ENCODE measurements at places on chromosomes 4 and X. TPM values are rescaled to one million over a fixed set of nuclear protein-coding genes. Genes with fewer than 3 reads are reported as not detected.
A peak's percentile ranks its signal among the peaks of the same experiment; 100 is the strongest.

DNA sequence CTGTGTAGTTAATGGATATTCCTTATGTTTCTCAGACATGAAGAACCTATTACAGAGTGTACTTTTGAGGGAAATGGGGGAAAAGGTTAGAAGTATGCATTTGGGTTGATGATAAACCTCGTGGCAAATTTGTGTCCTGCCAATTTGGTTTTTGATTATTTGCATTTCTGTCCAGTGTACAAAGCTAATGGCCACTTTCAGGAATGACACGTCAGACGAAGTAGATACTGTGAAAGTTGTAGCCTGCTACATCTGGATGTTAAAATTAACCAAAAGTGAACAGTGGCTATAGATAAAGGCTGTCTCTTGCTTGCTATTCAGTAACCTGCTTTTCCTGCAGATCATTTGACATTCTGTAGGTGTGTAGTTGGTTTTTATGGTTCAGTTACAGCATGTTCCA is 1.0 kb downstream of the PRDX4 start:
- H3K4me1 ChIP-seq = no peaks in the 10 kb centered on the region
- peak overlapping the region; percentile 78 for H3K27ac ChIP-seq
- H3K4me3 ChIP-seq = peak overlapping the region; percentile 74
- DNase-seq = no peak

DNA sequence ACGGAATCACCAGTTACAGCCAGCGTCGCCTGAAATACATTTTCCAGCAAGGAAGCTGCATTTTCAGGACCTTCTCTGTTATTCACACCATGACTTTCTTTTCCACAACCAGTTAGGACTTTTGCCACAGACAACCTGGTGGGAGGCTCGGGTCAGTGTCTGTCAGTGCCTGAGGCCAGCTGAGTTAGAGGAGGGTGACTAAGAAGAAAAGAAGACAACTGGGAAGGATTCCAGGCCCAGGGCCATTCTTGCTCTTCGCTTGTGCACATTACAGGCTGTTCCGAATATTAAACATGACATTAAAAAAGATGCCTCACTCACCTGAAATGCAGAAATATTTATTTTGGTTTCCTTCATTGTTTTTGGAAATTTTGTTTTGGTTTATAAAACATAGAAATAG is 21.4 kb upstream of the CENPU start:
- H3K27me3 ChIP-seq = no peaks in the 10 kb centered on the region
- H3K27ac ChIP-seq = peak overlapping the region; percentile 80
- H3K4me1 ChIP-seq = peaks cover 63% of the 10 kb centered on the region

DNA sequence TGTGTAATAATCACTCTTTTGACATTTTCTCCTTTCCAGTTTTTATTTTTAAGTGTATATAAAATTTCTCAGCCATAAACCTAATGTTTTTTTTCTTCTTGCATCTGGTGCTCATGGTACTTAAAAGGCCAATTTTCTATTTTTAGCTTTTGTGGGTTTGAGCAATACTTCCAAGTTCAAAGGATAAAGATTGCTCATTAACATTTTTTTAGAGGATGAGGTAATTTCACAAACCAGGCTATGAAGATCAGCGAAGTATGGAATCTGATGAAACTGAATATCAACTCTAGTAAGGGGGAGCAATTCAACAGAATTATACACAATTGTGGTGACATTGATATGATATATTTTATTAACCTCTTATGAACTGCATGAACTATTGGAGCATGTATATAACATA is 25.8 kb upstream of the KLHL34 start:
- no peak overlapping the region for H3K27ac ChIP-seq
- no peaks in the 10 kb centered on the region for H3K27me3 ChIP-seq
- no peaks in the 10 kb centered on the region for H3K36me3 ChIP-seq
- no peak for DNase-seq

DNA sequence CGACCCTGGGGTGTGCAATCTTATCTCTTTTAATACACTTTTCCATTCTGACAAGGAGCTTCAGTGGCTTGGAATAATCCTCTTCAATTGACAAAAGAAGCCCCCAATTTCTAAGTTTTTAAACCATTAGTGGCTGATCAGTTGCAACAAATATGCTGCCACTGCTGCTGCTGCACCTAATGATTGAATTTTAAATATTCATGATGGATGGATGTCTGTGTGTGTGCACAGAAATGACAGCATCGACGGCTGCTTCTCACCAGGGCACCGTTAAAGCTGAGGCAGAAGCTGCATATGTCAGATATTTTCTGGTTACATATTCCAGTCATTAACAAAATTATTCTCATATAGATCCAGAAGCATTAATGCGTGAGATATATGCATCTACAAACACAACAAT is 182.4 kb downstream of the MGST2 start:
- H3K36me3 ChIP-seq = no peaks in the 10 kb centered on the region
- no peak overlapping the region for H3K4me3 ChIP-seq
- DNase-seq = no peak

DNA sequence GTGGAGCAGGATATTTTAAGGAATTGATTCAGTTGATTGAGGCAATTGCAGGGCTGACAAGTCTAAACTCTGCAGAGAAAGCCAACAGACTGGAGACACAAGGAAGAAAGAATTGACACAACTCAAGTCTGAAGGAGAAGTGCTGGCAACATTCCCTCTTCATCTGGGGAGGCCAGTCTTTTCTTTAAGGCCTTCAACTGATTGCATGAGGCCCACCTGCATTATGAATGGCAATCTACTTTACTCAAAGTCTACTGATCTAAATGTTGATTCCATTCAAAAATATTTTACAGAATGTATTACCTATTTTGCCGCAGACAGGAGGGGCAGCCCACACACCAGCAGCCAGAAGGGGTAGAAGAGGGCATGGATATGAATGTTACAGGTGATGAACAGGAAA is 425.2 kb downstream of the PCDH10 start:
- H3K27ac ChIP-seq = no peak overlapping the region
- H3K27me3 ChIP-seq = no peaks in the 10 kb centered on the region
- no peak for DNase-seq
- no peak overlapping the region for H3K4me3 ChIP-seq
- H3K36me3 ChIP-seq = no peaks in the 10 kb centered on the region

GRCh38 chr4:112075129-112075753 is 70.0 kb upstream of the FAM241A start:
- H3K27me3 ChIP-seq = no peaks in the 10 kb centered on the region
- no peak overlapping the region for H3K27ac ChIP-seq
- DNase-seq = no peak

DNA sequence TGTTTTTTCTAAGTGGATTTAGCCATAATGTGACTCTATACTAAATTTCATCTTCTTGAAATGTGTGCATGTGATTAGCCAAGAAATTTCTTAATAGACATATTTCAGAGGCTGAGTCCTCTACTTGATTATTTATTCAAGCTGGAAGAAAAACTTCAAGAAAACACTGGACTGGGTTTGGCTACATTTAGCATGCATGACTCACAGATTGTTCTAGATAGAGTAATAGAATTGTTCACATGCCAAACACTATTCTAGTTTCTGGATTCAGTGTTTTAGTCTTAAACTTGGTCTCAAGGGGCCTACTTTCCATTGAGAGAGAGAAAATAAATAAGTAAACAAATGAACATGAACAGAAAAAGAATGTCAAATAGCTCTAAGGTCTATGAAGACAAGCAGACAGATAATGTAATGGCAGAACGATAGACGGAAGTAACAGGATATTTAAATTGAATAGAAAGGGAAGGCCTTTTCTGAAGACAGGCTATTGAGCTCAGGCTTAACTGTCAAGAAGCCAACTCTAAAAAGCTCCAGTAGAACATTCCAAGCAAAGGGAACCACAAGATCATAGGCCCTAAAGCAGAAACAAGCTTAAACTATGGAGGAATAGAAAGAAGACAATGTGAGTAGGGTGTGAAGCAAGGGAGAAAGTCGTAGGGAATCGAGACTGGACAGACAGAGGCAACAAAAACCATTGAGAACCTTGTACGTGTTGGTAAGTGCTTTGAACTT is 104.6 kb downstream of the TMEM144 start:
- H3K36me3 ChIP-seq = no peaks in the 10 kb centered on the region
- no peaks in the 10 kb centered on the region for H3K4me1 ChIP-seq
- DNase-seq = no peak
- no peak overlapping the region for H3K4me3 ChIP-seq
- peak overlapping the region; percentile 3 for H3K27ac ChIP-seq

- no peak overlapping the region for H3K27ac ChIP-seq
- no peaks in the 10 kb centered on the region for H3K4me1 ChIP-seq
- DNase-seq = no peak
- no peaks in the 10 kb centered on the region for H3K27me3 ChIP-seq
- H3K36me3 ChIP-seq = no peaks in the 10 kb centered on the region
- H3K4me3 ChIP-seq = no peak overlapping the region
These were observed 1495.5 kb downstream of the PCDH18 start for GRCh38 chr4:136036744-136037143.

DNA sequence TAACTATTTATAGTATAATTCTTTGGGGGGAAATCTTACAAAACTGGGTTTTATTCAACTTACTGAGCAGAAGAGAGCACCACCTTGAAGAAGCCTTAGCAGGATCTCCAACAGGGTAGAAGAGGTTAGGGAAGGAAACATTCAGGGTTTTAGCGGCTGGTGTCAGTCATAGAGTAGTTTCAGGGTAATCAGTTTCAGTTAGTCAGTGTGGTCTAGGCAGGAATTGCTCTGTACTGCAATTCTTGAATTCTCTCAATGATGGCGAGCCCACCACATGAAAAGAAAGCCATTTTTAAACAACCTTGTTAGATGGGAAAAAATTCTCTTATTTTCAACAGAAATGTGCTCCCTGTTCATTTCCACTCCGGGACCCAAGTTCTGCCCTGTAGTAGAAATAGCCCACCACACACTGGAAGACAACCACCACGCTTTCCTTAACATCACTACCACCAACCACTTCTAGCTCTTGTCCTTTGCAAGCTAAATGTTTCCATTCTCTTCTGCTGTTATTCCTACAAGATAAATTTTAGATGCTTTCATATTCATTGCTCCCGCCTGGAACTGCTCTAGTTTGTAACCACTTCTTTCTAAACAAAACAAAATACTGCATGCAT is 25.9 kb downstream of the COL25A1 start:
- H3K4me3 ChIP-seq = no peak overlapping the region
- no peaks in the 10 kb centered on the region for H3K27me3 ChIP-seq
- no peaks in the 10 kb centered on the region for H3K36me3 ChIP-seq

The CBR4 gene
- 18.5 TPM for total RNA-seq

The ABCG2 gene
- total RNA-seq = 0.46 TPM

The ERVMER34-1 gene
- total RNA-seq = not detected
